ENCODE measurements at places on chromosomes 2 and 18.

- no peaks in the 10 kb centered on the region for H3K36me3 ChIP-seq
- no peaks in the 10 kb centered on the region for H3K27me3 ChIP-seq
- no peak for DNase-seq
- H3K4me1 ChIP-seq, result no peaks in the 10 kb centered on the region
These were observed 828.0 kb downstream of the SLC4A3 start for GRCh38 chr2:220455351-220455990.

DNA sequence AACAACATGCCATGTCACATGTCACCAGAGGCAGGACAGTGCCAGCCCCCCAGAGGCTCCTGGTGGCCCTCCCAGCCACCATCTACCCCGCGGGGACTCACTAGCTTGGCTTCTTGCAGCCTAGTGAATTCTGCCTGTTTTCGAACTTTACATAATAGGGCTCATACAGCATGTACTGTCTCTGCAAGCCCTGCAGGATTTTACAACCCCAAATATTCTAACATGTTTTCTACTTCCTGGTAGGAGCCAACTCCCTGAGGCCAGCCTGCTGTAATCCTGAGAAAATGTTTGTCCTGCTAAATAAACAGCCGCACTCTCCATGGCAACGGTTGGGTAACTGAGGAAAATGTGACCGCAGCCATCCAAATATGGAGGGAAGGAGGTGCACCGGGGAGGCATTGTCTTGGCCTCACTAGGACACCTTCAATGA lies 2.7 kb downstream of the PER2 start:
- H3K27ac ChIP-seq, result no peak overlapping the region
- H3K4me3 ChIP-seq, result no peak overlapping the region
- no peak for DNase-seq

GRCh38 chr2:15750822-15751329 lies 159.2 kb downstream of the DDX1 start:
- no peaks in the 10 kb centered on the region for H3K4me1 ChIP-seq
- H3K27ac ChIP-seq, result no peak overlapping the region
- H3K36me3 ChIP-seq, result no peaks in the 10 kb centered on the region
- H3K4me3 ChIP-seq, result no peak overlapping the region
- H3K27me3 ChIP-seq, result no peaks in the 10 kb centered on the region
- no peak for DNase-seq

GRCh38 chr2:157891643-157892041 lies 15.5 kb upstream of the ACVR1 start:
- no peak overlapping the region for H3K4me3 ChIP-seq
- H3K27ac ChIP-seq, result no peak overlapping the region
- peaks cover 4% of the 10 kb centered on the region for H3K36me3 ChIP-seq
- H3K4me1 ChIP-seq, result no peaks in the 10 kb centered on the region
- no peak for DNase-seq

DNA sequence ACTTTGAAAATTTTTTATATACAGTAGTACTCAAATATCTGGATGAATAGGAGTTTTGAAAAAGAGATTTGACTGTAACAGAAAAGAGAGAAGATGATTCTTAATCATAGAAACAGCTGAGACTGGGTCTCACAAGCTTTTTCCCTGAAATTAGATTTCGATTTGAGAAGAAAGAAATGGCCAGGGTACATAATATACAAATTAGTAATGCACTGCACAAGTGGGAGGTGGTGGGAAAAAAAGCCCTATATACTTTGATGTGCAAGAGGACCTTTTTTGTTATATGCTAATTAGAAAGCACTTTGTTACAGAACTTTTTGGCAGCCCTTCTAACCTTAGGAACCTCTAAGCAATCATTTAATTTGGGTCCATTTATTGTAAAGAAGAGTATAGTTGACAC lies 62.9 kb downstream of the EML4 start:
- no peak overlapping the region for H3K27ac ChIP-seq
- no peak overlapping the region for H3K4me3 ChIP-seq
- H3K36me3 ChIP-seq, result peaks cover 12% of the 10 kb centered on the region
- DNase-seq, result no peak

GRCh38 chr18:10950876-10951630 lies 198.3 kb downstream of the PIEZO2 start:
- H3K27ac ChIP-seq, result no peak overlapping the region
- DNase-seq, result no peak
- H3K27me3 ChIP-seq, result no peaks in the 10 kb centered on the region
- H3K36me3 ChIP-seq, result peaks cover under 1% of the 10 kb centered on the region

- peaks cover 7% of the 10 kb centered on the region for H3K27me3 ChIP-seq
- DNase-seq, result no peak
- H3K27ac ChIP-seq, result no peak overlapping the region
These were observed 39.8 kb downstream of the TMEM18 start for GRCh38 chr2:637406-637776.

DNA sequence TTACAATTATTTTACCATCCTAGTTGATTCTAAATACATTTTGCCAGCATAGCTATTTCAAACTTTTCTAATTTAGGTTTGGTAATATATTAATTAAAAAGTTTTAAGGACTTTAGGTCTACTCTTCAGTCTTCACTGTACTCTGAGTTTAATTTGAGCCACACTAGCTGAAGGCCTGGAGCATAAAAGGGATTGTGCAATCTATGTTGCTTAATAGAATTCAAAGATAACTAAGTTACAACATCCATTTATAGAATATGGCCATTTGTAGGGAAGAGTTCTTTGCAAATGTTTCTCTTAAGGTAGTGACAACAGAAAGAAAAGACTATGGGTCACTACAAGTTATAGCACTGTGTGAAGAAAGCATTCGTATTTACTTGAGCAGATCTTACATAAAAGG lies 702.2 kb upstream of the NRXN1 start:
- no peak overlapping the region for H3K27ac ChIP-seq
- H3K4me1 ChIP-seq, result no peaks in the 10 kb centered on the region
- H3K27me3 ChIP-seq, result no peaks in the 10 kb centered on the region

DNA sequence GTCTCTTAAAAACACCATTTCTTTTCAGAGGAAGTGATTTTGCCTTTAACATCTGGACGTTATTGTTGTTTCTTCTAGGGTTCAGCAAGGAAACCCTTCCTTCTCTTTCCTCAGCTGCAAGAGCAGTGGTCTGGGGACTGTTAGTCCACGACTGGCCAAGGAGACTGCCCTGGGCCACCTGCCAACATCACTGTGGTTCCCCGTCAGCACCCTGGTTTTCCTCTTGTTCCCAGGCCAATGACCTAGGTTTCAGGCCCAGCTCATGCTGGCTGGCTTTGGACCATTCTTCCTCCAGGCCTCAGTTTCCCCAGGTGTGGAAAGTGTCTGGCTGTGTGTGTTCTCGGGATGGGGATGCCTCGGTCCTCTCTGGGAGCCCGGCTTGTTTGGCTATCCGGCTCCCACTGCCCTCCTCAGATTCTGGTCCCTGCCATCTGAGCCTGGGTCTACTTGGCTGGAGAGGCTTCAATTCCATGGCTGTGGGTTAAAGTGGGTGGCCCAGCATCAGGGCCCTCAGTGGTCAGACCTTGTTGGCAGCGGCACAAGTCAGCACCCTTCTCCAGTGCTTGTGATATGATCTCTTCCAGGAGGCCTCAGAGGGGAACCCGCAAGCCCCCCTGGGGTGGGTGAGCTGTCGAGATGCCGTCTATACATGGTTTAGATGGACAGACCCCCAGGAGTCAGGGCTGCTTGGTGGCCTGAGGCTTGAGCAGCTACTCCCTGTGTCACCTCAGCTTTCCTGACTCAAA lies 234.3 kb upstream of the HS6ST1 start:
- H3K36me3 ChIP-seq, result no peaks in the 10 kb centered on the region
- no peak for DNase-seq
- H3K4me3 ChIP-seq, result no peak overlapping the region
- peaks cover 5% of the 10 kb centered on the region for H3K27me3 ChIP-seq
- H3K4me1 ChIP-seq, result no peaks in the 10 kb centered on the region
- H3K27ac ChIP-seq, result no peak overlapping the region

- no peak overlapping the region for H3K4me3 ChIP-seq
- DNase-seq, result no peak
- peaks cover 3% of the 10 kb centered on the region for H3K36me3 ChIP-seq
- H3K4me1 ChIP-seq, result peaks cover 27% of the 10 kb centered on the region
- no peak overlapping the region for H3K27ac ChIP-seq
These were observed 2.2 kb downstream of the RBM45 start for GRCh38 chr2:178114462-178114861.

GRCh38 chr2:610491-610890 lies 66.7 kb downstream of the TMEM18 start:
- no peak for DNase-seq
- no peaks in the 10 kb centered on the region for H3K36me3 ChIP-seq
- H3K4me1 ChIP-seq, result no peaks in the 10 kb centered on the region
- no peak overlapping the region for H3K4me3 ChIP-seq

- no peak overlapping the region for H3K4me3 ChIP-seq
- peaks cover 17% of the 10 kb centered on the region for H3K36me3 ChIP-seq
- no peaks in the 10 kb centered on the region for H3K27me3 ChIP-seq
- H3K4me1 ChIP-seq, result no peaks in the 10 kb centered on the region
- no peak for DNase-seq
These were observed 19.4 kb downstream of the COA5 start for GRCh38 chr2:98588880-98589431.

DNA sequence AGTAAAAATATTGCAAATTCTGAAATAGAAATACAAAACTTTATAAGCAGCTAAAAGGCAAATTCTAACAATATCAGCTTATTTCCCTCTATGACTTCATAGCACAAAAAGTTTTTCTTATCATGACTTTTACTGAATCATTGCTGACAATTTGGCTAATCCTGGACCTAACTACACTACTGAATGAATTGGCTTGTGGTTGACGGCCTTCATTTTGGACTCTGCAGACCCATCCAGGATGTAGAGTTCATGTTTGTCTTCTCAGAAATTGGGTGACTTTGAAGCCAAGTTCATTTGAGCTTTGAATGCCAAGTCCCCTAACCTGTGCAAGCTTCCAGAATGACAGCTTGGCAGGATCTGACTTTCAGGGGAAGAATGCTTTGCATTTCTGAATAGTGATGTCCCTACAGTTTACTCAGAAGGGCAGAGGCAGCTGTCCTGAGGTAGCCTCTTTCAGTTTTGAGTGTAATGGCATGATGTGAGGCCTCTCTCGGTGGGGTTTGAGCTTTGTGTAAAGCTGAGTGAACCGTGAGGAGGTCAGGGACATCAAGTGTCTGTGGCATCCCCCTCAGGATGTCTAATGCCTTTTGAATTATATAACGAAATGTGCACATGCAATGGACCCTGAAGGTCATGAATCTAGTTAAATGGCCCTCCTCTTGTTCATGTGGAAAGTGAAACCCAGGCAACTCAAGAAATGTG lies 48.0 kb downstream of the EFEMP1 start:
- H3K27ac ChIP-seq, result no peak overlapping the region
- H3K27me3 ChIP-seq, result no peaks in the 10 kb centered on the region
- H3K4me1 ChIP-seq, result peaks cover 8% of the 10 kb centered on the region
- no peak overlapping the region for H3K4me3 ChIP-seq
- no peaks in the 10 kb centered on the region for H3K36me3 ChIP-seq
- no peak for DNase-seq

GRCh38 chr18:25360301-25360899 lies 8.4 kb upstream of the ZNF521 start:
- no peak for DNase-seq
- no peaks in the 10 kb centered on the region for H3K36me3 ChIP-seq

DNA sequence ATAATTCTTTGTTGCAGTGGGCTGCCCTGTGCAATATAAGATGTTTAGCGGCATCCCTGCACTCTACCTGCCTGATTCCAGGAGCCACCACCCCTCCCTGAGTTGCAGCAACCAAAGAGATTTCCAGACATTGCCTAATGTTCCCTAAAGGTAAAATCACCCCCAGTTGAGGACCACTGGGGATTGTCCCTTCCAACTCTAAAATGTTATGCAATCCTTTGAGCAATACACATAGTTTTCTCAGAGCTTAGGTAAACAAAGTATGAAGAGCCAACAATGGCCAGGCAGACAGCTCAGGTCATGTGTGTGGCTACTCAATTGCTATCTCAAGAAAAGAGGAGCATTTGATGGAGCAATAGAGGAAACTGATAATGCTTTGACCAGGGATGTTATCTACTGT lies 87.0 kb downstream of the XDH start:
- H3K27me3 ChIP-seq, result no peaks in the 10 kb centered on the region
- H3K27ac ChIP-seq, result no peak overlapping the region
- no peak for DNase-seq
- H3K36me3 ChIP-seq, result no peaks in the 10 kb centered on the region

- H3K36me3 ChIP-seq, result no peaks in the 10 kb centered on the region
- H3K27me3 ChIP-seq, result no peaks in the 10 kb centered on the region
- H3K4me1 ChIP-seq, result peaks cover 9% of the 10 kb centered on the region
- H3K27ac ChIP-seq, result no peak overlapping the region
- DNase-seq, result no peak
These were observed 19.2 kb downstream of the MIB1 start for GRCh38 chr18:21759836-21760235.

- peaks cover 31% of the 10 kb centered on the region for H3K36me3 ChIP-seq
- H3K4me3 ChIP-seq, result no peak overlapping the region
- H3K27me3 ChIP-seq, result no peaks in the 10 kb centered on the region
- H3K4me1 ChIP-seq, result peaks cover 49% of the 10 kb centered on the region
- DNase-seq, result no peak
These were observed 19.4 kb downstream of the ZEB2 start for GRCh38 chr2:144500563-144500962.

DNA sequence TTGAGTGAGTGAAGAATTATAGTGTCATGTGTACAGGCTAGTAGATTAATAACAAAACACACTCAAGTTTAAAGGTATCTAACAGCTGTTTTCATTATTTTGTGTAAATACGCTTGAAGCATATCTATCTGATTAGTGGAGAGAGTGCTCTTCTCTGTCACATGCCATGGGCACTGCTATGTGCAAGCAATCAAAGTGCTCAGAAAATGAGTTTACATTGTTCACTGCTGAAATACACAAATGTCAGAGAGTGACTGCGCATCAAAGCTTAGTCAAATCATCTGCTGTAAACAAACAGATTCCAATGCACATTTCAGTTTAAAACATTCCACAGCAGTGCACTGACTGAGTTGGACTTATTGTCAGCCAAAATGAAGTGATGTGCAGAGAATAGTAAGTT lies 423.4 kb downstream of the ZEB2 start:
- no peak overlapping the region for H3K27ac ChIP-seq
- DNase-seq, result no peak
- H3K36me3 ChIP-seq, result peaks cover 13% of the 10 kb centered on the region
- no peaks in the 10 kb centered on the region for H3K27me3 ChIP-seq
- no peak overlapping the region for H3K4me3 ChIP-seq

- no peaks in the 10 kb centered on the region for H3K27me3 ChIP-seq
- H3K36me3 ChIP-seq, result no peaks in the 10 kb centered on the region
- H3K4me3 ChIP-seq, result no peak overlapping the region
- H3K4me1 ChIP-seq, result no peaks in the 10 kb centered on the region
- H3K27ac ChIP-seq, result no peak overlapping the region
- no peak for DNase-seq
These were observed 109.8 kb upstream of the SEC11C start for GRCh38 chr18:59029663-59030429.

DNA sequence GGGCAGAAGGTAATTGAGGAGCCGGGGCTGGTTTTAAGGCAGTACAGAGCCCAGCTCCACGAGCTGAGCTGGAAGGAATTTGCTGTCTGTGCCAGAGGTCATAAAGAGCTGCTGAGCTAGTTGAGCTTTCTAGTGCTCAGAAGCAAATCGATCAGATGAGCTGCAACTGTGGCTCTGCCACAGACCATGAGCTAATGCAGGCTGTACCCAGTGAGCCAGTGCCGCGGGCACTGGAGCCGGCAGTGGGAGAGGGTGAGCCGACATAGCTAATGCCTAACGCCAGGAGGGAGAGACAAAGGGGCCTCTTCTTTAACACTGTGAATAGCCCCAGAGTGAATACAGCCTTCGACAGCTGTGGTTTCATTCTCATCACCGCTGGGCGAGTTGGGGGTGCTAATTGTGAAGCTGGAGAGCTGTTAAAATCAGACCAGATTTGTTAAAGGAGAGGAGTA lies 410.1 kb upstream of the TCF4 start:
- H3K27ac ChIP-seq, result peak overlapping the region; percentile 25
- no peak overlapping the region for H3K4me3 ChIP-seq
- DNase-seq, result no peak

GRCh38 chr2:229152674-229153073 lies 118.4 kb downstream of the PID1 start:
- no peaks in the 10 kb centered on the region for H3K36me3 ChIP-seq
- no peak overlapping the region for H3K27ac ChIP-seq
- H3K4me3 ChIP-seq, result no peak overlapping the region
- no peaks in the 10 kb centered on the region for H3K4me1 ChIP-seq

All from stimulated activated naive B cell treated with anti-CD40 and anti-IgM and Interleukin-4, amounts not matched to agents 10 μg/mL and 1 μg/mL and 100 μg/mL, for 72 hours (primary cell).